ENCODE measurements at places on chromosomes 2 and 18.

- no peak for DNase-seq
- no peak overlapping the region for H3K4me3 ChIP-seq
- no peaks in the 10 kb centered on the region for H3K4me1 ChIP-seq
Measured at GRCh38 chr18:76475450-76476194, 19.4 kb downstream of the ZNF516 start.

DNA sequence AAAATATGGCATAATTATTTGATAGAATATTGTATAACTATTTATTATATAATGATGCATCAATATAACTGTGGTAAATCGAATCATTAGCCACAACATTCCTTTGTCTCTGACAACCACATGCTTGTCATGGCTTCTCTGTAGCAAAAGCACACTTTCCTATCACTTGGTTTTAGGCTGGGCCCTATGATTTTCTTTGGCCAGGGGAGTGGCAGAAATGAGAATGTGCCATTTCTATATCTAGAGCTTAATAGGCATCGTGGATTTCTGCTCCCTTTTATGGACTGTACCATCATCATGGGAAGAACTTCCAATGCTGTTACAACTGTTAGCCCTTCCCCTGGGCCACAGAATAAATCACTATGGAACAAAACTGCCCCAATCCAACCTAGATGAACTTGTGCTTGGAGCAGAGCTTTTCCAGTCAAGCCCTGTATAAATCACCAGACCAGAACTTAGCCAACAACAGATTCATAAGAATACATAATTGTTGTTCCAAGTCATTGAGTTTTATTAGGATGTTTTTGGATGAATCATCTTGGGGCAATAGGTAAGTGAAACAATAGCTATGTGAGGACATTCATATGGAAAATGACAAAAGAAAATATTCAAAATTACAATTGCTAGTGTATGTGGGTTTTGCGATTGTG, 715.8 kb downstream of the ERBB4 start:
- H3K36me3 ChIP-seq, result no peaks in the 10 kb centered on the region
- no peak overlapping the region for H3K4me3 ChIP-seq
- no peak overlapping the region for H3K27ac ChIP-seq

DNA sequence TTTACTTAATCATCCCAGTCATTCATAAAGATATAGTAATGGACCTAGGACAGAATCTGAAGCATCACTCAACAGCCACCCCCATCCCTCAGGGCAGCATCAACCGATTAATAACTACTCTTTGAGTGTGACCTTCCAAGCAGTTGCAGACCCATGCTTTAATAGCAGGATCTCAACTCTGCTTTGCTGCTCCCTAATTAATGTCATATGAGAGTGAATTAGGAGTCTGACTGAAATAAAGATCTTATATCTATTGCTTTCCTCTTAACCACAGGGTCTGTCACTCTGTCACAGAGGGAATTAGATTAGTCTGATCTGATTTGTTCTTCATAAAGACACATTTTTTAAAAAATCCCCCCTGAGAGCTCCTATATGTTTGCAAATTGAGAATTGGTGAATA, 46.1 kb upstream of the LRP1B start:
- H3K4me1 ChIP-seq, result no peaks in the 10 kb centered on the region

- no peaks in the 10 kb centered on the region for H3K4me1 ChIP-seq
- no peak overlapping the region for H3K27ac ChIP-seq
- no peak for DNase-seq
- no peak overlapping the region for H3K4me3 ChIP-seq
- no peaks in the 10 kb centered on the region for H3K36me3 ChIP-seq
- no peaks in the 10 kb centered on the region for H3K27me3 ChIP-seq
Measured at GRCh38 chr2:232529806-232530547, 4.0 kb downstream of the CHRND start.

GRCh38 chr2:130791617-130791939, 36.2 kb downstream of the AMER3 start:
- no peaks in the 10 kb centered on the region for H3K36me3 ChIP-seq
- H3K27me3 ChIP-seq, result no peaks in the 10 kb centered on the region

GRCh38 chr2:149611100-149611820, 23.7 kb upstream of the MMADHC start:
- H3K27ac ChIP-seq, result no peak overlapping the region
- no peaks in the 10 kb centered on the region for H3K4me1 ChIP-seq
- H3K4me3 ChIP-seq, result no peak overlapping the region

GRCh38 chr2:204353823-204354222, 191.5 kb upstream of the PARD3B start:
- no peak overlapping the region for H3K4me3 ChIP-seq
- DNase-seq, result no peak
- no peaks in the 10 kb centered on the region for H3K4me1 ChIP-seq
- no peaks in the 10 kb centered on the region for H3K36me3 ChIP-seq

- no peaks in the 10 kb centered on the region for H3K27me3 ChIP-seq
- no peaks in the 10 kb centered on the region for H3K36me3 ChIP-seq
- DNase-seq, result no peak
- no peak overlapping the region for H3K27ac ChIP-seq
- H3K4me1 ChIP-seq, result no peaks in the 10 kb centered on the region
Measured at GRCh38 chr2:24721470-24721869, 71.7 kb downstream of the PTRHD1 start.

- no peak overlapping the region for H3K27ac ChIP-seq
- no peak for DNase-seq
- no peak overlapping the region for H3K4me3 ChIP-seq
- no peaks in the 10 kb centered on the region for H3K36me3 ChIP-seq
- H3K27me3 ChIP-seq, result no peaks in the 10 kb centered on the region
Measured at GRCh38 chr2:15802657-15803542, 137.4 kb upstream of the MYCN start.

DNA sequence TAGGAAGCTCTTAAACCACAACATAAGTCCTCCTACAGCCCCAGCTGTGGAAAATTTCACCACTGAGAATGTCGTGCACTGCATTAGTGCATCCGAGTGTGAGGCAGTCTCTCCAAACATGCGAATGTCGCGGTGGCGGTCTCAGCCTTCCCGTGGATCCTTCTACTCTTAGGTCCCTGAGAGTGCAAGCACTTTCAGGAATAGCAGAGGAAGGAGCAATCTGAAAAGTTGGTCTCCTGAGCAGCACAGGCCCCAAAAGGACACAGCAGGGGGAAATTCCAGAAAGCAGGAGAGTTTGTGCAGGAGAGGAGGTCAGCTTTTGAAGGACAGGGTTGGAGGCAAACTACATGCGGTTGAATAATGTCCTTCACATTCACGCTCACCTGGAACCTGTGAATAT, 440.5 kb upstream of the SMIM21 start:
- H3K27me3 ChIP-seq, result no peaks in the 10 kb centered on the region
- H3K4me1 ChIP-seq, result peaks cover 2% of the 10 kb centered on the region
- no peak overlapping the region for H3K27ac ChIP-seq
- no peaks in the 10 kb centered on the region for H3K36me3 ChIP-seq

DNA sequence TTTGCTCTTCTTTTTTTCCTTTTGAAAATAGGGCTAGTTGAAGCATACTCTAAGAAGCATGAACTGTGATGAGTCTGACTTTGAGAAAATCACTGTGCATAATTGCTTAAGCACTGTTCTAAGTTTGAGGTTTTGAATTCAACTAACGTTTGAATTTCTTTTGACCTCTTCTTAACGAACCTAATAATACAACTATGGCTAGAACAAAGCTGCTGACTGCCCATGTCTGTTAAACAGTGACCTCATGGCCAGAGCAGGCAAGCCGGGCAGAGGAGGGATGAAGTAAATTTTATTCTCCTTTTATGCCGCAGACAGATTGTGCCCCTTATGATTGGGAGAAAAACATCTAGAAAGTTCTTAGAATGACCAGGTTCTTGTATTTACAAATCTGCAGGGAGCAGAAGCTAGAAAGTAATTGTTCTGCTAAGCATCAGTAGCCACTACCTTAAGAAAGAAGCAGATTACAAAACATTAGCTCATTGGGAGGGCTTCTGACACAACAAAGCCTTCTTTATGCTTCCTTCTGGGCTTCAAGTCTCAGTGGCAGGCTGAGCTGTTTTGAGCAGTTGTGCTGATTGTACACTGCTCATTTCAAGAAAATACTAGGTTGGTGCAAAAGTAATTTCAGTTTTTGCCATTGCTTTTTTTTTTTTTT, 97.8 kb upstream of the RASGRP3 start:
- no peaks in the 10 kb centered on the region for H3K4me1 ChIP-seq
- H3K27ac ChIP-seq, result no peak overlapping the region
- H3K27me3 ChIP-seq, result no peaks in the 10 kb centered on the region
- no peaks in the 10 kb centered on the region for H3K36me3 ChIP-seq
- DNase-seq, result no peak

DNA sequence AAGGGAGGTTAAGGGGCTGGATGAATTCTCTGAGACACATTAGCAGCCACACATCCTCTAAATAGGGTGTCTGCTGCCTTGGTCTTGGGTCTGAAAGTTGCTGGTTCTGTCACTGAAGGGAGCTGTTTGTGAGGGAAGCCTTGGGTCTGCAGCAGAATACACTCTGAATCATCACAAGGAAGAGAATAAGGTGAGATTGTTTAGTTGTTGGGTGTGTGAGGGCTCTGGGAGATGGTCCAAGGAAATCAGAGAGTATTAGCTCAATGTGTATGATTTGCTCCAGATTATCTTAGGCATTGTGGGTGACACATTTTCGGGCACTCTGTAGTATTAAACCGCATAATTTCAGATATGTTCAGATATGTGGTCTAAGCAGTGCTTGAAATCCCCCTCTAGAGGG, 548.5 kb downstream of the SLC4A3 start:
- no peak for DNase-seq
- no peaks in the 10 kb centered on the region for H3K4me1 ChIP-seq
- no peak overlapping the region for H3K27ac ChIP-seq
- H3K27me3 ChIP-seq, result no peaks in the 10 kb centered on the region

DNA sequence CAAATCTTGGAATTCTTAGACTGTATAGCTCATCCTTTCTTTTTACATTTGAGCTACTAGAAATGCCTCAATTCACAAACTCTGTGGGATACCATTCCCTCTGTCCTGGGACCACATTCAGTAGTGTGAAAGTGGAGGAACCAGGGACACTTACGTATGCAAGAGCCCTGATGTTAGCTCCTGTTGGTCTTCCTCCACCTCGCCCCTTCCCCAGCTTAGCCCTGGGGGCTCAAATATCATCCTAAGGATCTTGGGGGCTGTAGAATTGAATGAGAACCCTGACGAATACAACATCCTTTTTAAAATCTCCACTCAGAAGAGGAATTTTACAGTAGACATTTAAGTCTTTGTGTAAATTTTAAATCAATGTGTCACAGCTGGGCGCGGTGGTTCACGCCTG, 65.2 kb upstream of the RAPH1 start:
- peak overlapping the region; percentile 77 for H3K27ac ChIP-seq
- DNase-seq, result peak; percentile 97
- H3K27me3 ChIP-seq, result no peaks in the 10 kb centered on the region

DNA sequence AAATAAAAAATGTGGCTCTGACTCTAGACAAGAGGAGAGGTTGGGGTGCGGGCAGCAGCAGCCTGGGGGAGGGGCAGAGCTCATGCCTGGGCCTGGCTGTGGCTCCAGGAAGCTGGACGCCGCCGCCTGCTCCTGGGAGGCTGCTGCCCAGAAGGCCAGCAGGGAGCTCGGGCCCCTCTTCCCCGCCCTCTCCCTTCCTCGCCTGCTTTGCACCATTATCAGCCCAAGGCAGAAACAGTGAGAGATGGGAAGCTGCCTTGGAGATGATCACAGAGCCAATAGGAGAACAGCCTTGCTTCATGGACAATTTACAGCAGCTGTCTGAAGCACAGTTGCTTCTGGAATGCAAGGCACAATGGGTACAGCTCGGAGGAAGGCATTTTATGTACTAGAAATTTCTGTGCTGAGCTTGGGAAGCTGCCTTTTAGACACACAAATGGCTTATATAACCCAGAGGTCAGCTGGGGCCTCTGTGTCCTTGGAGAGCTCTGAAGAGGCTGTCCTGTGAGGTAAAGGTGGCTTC, 55.3 kb upstream of the AFF3 start:
- no peak overlapping the region for H3K4me3 ChIP-seq
- peaks cover 8% of the 10 kb centered on the region for H3K4me1 ChIP-seq
- DNase-seq, result peak; percentile 74
- no peaks in the 10 kb centered on the region for H3K27me3 ChIP-seq
- H3K27ac ChIP-seq, result no peak overlapping the region

GRCh38 chr2:160940271-160940670, 220.0 kb upstream of the TANK start:
- no peaks in the 10 kb centered on the region for H3K36me3 ChIP-seq
- H3K27me3 ChIP-seq, result no peaks in the 10 kb centered on the region
- DNase-seq, result no peak
- H3K4me1 ChIP-seq, result no peaks in the 10 kb centered on the region

- H3K27me3 ChIP-seq, result no peaks in the 10 kb centered on the region
- no peaks in the 10 kb centered on the region for H3K36me3 ChIP-seq
- H3K27ac ChIP-seq, result no peak overlapping the region
- H3K4me1 ChIP-seq, result no peaks in the 10 kb centered on the region
Measured at GRCh38 chr18:71221405-71221804, 932.6 kb downstream of the SOCS6 start.

GRCh38 chr2:165067643-165068486, 112.5 kb upstream of the SLC38A11 start:
- DNase-seq, result peak; percentile 98
- no peaks in the 10 kb centered on the region for H3K27me3 ChIP-seq
- no peak overlapping the region for H3K27ac ChIP-seq
- no peaks in the 10 kb centered on the region for H3K36me3 ChIP-seq
- no peak overlapping the region for H3K4me3 ChIP-seq
- H3K4me1 ChIP-seq, result no peaks in the 10 kb centered on the region

DNA sequence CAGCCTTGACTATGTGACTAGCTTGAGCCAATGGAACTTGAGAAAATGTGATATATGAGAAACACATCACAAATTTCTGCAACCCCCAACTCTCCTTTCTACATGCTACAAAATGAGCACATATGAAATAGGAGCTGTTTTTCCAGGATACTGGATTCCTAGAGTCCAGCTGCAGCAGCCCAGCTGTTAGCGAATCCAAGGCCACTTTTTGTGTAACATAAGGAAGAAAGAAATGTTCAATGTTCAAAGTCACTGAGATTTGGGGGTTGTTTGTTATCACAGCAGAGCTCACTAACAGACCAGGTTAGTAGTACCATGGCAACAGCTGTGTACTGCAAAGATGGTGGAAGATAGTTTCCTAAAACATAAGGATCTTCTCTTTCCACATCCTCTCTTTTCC, 12.6 kb upstream of the COL6A3 start:
- H3K27ac ChIP-seq, result no peak overlapping the region
- no peak overlapping the region for H3K4me3 ChIP-seq
- no peaks in the 10 kb centered on the region for H3K27me3 ChIP-seq
- no peaks in the 10 kb centered on the region for H3K36me3 ChIP-seq
- DNase-seq, result no peak

DNA sequence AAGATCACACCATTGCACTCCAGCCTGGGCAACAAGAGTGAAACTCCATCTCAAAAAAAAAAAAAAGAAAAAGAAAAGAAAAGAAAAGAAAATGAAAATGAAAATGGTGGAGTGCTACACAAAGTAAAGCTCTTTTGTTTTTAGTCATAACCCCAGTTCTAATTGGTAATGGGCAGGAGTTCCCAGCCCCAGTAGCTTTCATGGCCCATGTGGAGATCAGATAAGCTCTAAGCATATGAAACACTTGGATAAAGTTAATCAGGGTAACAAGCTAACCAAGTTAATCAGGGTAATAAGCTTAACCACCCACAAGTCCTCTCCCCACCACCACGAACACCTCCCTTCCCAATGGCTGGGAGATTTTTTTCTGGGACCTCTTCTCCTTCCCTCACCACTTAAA, 240.8 kb downstream of the BCL11A start:
- H3K4me3 ChIP-seq, result no peak overlapping the region
- no peak for DNase-seq
- H3K36me3 ChIP-seq, result no peaks in the 10 kb centered on the region
- H3K27ac ChIP-seq, result no peak overlapping the region
- H3K27me3 ChIP-seq, result no peaks in the 10 kb centered on the region

- H3K36me3 ChIP-seq, result no peaks in the 10 kb centered on the region
- H3K4me1 ChIP-seq, result no peaks in the 10 kb centered on the region
- no peak overlapping the region for H3K4me3 ChIP-seq
- no peak overlapping the region for H3K27ac ChIP-seq
- no peaks in the 10 kb centered on the region for H3K27me3 ChIP-seq
- peak; percentile 63 for DNase-seq
Measured at GRCh38 chr2:202831242-202832220, 40.0 kb downstream of the ICA1L start.

Data from mesendoderm (in vitro differentiated cells).